ENCODE measurements at places on chromosomes 2 and 18.

DNA sequence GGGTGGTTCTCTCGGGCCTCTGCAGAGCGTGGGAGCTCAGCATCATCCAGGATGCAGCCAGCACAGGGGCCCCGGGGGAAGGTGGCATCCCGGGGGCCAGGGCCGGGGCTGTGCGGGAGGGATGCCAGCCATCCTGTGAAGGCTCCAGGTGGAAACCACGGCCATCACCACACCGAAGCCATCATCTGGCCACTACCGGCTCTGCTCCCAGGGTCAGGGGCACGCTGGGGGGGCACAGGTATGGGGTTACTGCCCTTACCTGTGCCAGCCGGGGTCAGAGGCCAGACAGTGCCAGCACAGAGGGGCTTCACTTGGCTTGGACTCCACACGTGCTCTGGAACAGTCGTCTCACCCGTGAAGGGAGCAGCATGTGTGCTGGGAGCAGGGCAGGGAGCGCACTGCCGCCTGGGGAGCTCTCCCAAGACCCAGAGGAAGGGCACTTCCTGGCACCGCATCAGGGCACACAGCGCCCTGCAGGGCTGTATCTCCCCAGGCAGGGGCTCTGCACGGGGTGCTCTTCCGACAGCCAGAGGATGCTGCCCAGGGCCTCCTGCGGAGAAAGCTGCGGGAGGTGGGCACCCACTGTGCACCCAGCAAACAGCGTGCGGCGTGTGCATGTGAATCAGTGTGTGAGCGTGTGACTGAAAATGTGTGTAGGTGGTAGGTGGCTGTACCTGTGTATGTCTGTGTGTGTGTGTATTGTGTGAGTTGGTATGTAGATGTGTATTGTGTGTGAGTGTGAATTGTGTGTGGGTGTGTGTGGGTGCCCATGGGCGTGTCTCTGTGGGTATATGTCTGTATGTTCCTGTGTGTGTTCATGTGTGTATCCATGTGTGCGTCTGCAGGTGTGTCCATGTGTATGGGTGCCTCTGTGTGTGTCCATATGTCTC, 75.0 kb downstream of the PTGR3 start:
- no peak for DNase-seq

GRCh38 chr2:120798567-120799247, 63.0 kb downstream of the GLI2 start:
- DNase-seq = no peak

GRCh38 chr18:61965311-61965710, 72.5 kb upstream of the RNF152 start:
- no peak for DNase-seq

- no peak for DNase-seq
These were observed 181.9 kb downstream of the RTP5 start for GRCh38 chr2:242051463-242051862.

DNA sequence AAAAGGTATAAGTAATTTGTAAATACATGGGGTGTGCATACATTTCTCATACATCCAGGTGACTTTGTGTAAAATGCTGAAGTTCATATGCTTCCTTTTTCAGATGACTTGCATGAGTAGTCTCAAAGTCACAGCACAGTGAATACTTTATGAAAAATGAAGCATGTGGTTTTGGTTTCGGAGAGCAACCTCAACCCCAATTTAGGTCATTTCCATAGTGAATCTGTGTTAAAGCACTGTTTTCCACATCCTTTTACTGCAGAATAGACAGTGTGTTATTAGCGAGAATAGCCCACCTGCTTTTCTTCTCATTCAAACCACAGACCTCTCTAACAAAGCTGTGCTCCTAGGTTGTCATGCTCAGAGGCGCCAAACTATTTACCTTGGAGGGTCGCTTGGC, 204.4 kb upstream of the RASGRP3 start:
- no peak for DNase-seq

- no peak for DNase-seq
These were observed 466.4 kb downstream of the TDRD15 start for GRCh38 chr2:21590026-21590690.

- no peak for DNase-seq
These were observed 317.6 kb upstream of the NCKAP5 start for GRCh38 chr2:133885847-133886246.

- DNase-seq = peak; percentile 58
These were observed 26.2 kb downstream of the ATAD2B start for GRCh38 chr2:23900541-23901322.

- DNase-seq = no peak
These were observed 8.8 kb downstream of the IL36A start for GRCh38 chr2:113014067-113014466.

- DNase-seq = no peak
These were observed 37.6 kb downstream of the CENPO start for GRCh38 chr2:24830786-24831185.

GRCh38 chr18:6404834-6405233, 9.9 kb downstream of the L3MBTL4 start:
- no peak for DNase-seq

DNA sequence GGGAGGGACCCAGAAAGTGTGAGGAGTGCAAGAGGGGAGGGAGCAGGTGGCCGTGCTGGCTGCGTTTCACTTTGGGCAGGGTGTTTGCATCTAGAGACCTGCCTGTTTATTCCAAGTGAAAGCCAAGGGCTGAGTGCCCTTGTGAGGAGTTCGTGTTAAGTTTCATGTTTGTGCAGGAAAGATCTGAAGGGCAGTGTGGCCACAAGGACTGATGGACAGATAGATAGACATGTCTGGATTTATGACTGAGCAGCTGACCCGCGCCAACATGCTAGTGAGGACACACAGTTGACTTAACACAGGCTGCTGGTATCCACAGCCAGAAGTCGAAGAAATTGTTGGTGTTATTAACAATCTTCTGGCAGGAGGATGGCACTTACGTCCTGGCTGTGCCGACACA, 387.6 kb upstream of the TNP1 start:
- no peak for DNase-seq

DNA sequence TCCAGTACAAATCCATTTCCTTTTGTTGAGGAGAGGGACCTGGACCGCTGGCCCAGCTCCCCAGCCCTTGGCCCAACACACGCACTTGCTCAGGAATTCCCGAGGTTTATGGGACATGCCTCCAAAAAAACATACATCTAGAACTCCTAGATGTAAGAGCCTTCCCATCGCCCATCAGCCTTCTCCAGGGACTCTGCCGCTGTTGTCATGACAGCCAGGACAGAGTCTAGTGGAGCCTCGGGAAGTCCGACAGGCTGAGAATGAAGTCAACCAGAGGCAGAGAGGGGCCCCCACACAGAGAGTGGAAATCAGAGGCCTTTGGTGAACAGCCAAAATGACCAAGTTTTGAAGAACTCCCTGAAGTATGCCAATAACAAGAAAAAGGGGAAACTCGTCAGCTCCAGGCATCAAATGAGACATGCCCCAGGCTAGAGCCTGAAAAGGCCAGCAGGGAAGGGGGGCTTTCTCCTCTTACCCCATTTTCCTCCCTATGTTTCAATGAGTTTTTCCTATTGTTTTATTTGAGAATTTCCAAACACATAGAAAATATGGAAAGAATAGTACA, 43.2 kb upstream of the CAB39 start:
- no peak for DNase-seq

- DNase-seq = no peak
These were observed 33.4 kb downstream of the CARF start for GRCh38 chr2:202945497-202945896.

GRCh38 chr18:58046794-58047555, 2.9 kb downstream of the NEDD4L start:
- no peak for DNase-seq

DNA sequence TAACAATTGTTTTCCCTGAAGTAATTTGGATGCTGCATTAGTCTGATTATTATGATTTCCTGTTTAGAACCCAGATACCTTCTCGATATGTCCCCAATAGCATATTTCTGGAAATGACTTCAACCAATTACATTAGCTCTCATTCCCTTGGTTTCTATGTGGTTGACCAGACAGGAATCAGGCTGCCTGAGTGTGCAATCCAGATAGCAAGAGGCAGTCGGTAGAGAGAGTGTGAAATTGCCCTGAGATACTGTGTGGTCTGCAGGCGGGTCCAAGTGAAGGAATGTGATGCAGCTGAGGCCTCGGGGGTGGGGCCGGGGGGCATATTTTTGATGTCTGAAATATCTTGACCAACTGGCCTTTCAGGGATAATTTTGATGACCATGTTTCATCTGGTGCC, 143.9 kb upstream of the ITGA6 start:
- no peak for DNase-seq

DNA sequence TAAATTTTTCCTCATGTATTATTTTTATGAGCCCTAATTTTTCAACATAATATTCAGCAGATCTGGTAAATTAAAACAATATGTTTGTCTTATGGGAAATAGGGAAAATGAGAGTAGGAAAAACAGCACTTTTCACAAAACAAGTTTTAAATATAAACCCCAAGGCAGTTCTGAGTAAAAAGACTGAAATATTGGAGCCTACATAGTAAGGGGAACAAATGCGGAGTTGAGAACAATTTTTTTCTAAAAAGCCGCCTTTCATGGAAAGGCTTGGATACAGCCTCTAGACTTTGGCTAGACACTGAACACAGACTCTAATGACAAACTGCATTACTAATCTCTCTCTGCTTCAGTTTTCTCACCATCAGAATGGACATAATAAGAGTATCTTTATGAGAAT, 174.1 kb downstream of the NOL4 start:
- no peak for DNase-seq

DNA sequence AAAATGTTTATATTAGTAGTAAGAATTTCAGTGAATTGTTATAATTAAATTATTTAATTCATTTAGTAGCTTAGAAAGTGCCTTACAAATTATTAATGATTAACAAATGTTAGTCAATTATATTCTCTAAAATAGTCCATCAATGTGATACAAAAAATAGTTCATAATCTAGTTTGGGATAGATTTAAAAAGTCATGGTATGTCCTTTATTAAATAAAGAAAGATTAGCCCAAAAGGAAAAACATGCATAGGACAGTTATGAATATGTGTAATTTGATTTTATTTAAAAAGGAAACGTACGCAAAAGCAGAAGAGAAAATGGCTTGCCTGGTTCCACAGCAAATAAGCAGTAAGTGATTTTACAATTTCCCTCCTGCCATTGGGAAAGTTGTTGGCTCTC, 768.5 kb downstream of the TRIB2 start:
- no peak for DNase-seq

- DNase-seq = no peak
These were observed 138.8 kb upstream of the SP5 start for GRCh38 chr2:170576296-170576695.

DNA sequence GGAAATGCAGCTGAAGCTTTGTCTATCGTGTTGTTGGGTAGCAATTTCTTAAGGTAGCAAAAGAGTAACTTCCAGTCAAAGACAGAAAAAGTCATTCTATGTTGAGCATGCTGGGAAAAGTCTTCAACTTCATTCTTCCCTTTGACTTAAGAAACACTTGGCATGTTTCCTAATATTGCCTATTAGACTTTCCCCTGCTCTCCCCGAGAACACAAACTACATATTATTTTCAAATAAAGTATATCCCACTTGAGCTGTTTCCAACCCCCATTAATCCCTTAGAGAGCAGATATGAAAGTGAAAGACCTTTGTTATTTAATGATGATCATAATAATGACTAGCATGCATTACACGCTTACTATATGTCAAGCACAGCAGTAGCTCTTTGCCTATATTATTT, 136.0 kb upstream of the SPOPL start:
- no peak for DNase-seq

- no peak for DNase-seq
These were observed 13.3 kb downstream of the DGKD start for GRCh38 chr2:233367586-233367985.

GRCh38 chr18:25033747-25034471, 318.1 kb downstream of the ZNF521 start:
- no peak for DNase-seq

- no peak for DNase-seq
These were observed 414.0 kb downstream of the ERBB4 start for GRCh38 chr2:212124598-212124997.

- DNase-seq = no peak
These were observed 14.3 kb downstream of the DSG2 start for GRCh38 chr18:31512203-31512764.

GRCh38 chr18:37006742-37007141, 177.8 kb downstream of the KIAA1328 start:
- no peak for DNase-seq

DNA sequence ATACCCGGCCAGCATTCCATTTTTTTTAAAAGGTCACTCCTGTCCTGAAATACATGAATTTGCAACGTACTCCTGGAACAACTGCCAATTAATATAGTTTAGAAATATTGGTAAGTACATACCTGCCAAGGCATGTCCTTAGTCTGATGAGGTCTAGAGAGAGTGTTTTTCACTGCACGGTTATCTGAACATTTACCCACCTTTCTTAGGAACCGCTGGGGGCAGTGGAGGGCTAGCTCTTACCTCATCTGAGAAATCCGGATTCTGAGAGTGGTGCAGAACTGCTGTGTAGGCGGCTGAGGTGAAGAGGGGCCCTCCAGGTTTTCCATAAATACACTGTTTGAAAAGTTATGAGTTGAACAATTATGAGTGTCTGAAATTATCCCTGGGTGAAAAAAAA, 133.1 kb upstream of the CCDC195 start:
- DNase-seq = no peak

- DNase-seq = no peak
These were observed 17.5 kb upstream of the CCL20 start for GRCh38 chr2:227796045-227796711.

DNA sequence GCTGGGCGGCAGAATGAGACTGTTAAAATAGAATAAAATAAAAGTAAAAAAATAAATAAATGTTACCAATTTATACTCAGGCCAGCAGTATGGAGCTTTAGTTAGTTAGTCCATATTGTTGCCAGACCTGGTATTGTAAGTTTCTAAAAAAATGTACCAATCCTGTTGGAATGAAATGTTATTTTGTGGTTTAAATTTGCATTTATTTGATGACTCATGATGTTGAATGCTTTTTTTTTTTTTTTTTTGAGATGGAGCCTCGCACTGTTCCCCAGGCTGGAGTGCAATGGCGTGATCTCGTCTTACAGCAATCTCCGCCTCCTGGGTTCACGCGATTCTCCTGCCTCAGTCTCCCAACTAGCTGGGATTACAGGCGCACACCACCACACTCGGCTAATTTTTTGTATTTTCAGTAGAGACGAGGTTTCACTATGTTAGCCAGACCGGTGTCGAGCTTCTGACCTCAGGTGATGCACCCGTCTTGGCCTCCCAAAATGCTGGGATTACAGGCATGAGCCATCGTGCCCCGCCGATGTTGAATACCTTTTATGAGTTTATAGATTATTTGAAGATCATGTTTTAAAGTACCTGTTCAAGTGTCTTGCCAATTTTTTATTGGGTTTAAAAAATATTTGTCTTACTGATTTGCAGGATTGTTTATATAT, 5.7 kb upstream of the PTPRN start:
- no peak for DNase-seq

GRCh38 chr18:35345460-35345921, 1.3 kb upstream of the ZNF24 start:
- DNase-seq = no peak

- no peak for DNase-seq
These were observed 29.4 kb downstream of the MAIP1 start for GRCh38 chr2:199984755-199985154.

GRCh38 chr18:13222856-13223281, 4.3 kb downstream of the LDLRAD4 start:
- DNase-seq = no peak

- no peak for DNase-seq
These were observed 164.0 kb upstream of the SIX3 start for GRCh38 chr2:44777537-44777936.

- no peak for DNase-seq
These were observed 55.0 kb downstream of the EPB41L3 start for GRCh38 chr18:5488844-5489243.

- DNase-seq = no peak
These were observed 203.0 kb downstream of the TNS1 start for GRCh38 chr2:217799563-217800432.
